ENCODE measurements at places on chromosomes 1 and 21.

- DNase-seq, result no peak
These were observed 46.0 kb downstream of the CEP350 start for GRCh38 chr1:180000575-180000974.

- no peak for DNase-seq
These were observed 65.2 kb upstream of the PRKACB start for GRCh38 chr1:84078842-84079202.

- DNase-seq, result no peak
These were observed 17.6 kb downstream of the CRB1 start for GRCh38 chr1:197285526-197286205.

- no peak for DNase-seq
These were observed 424 bp upstream of the PCNX2 start for GRCh38 chr1:233295975-233296322.

DNA sequence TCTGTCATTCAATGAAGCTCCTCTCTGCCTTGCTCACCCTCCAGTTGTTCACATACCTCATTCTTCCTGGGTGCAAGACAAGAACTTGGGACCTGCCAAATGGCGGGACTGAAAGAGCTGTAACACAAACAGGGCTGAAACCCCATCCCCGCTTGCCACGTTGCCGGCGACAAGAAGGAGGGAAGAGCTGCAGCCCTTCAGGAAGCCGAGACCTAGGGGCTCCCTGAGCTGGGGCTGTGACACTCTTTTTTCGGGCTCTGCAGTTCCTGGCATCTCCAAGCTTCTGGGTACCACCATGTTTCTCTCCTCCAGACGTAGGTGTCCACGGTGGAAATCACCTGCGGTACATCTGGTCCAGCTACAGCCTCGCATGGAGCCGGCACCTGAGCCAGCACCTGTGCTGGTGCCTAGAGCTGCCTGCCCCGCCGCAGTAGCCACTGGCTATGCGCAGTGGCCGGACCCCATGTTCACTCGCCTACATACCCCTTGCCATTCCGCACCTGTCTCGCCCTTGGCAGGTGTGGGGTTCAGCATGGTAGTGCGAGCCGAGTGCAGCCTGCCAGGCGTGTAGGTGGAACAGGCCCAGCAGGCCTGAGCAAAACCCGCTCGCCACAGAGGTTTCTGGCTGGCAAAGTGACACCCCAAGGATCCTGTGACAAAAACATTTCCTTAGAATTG is 367.0 kb upstream of the NEGR1 start:
- DNase-seq, result no peak

DNA sequence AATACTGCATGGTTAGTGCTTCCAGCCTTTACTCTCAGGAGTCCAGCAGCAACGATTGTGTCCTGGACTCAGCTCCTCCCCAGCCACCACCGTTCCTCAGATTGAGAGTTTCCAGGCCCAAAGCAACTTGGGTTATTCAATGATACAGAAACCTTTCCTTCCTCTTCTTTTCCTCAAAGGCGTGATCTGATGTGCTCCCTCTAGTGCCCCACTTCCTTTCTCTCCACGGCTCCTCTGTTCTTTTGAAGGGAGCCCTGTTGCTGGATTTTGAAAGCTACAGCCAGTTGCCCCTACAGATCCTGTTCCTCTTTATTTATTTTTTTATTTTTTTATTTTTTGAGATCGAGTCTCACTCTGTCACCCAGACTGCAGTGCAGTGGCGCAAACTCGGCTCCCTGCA is 14.1 kb downstream of the CRP start:
- no peak for DNase-seq

DNA sequence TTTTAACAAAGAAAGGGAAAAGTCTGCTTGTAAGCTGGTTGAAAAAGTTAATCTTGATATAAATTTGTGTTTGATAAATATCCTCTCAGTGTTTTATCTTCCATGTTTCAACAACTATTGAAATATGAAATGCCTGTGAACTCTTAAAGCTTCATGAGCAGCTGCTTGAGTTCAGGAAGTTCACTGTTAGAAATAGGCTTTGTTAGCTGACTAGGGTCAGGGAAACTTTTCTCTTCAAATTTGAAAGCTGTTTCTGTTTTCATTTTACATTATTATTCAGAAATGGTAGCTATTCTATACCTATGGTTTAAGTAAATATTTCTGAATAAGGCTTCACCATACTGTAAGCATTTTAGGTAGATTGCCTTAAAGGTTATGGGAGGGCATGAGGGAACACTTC is 191.7 kb downstream of the HS2ST1 start:
- no peak for DNase-seq

GRCh38 chr21:18954441-18954844 is 550.9 kb upstream of the TMPRSS15 start:
- DNase-seq, result no peak

DNA sequence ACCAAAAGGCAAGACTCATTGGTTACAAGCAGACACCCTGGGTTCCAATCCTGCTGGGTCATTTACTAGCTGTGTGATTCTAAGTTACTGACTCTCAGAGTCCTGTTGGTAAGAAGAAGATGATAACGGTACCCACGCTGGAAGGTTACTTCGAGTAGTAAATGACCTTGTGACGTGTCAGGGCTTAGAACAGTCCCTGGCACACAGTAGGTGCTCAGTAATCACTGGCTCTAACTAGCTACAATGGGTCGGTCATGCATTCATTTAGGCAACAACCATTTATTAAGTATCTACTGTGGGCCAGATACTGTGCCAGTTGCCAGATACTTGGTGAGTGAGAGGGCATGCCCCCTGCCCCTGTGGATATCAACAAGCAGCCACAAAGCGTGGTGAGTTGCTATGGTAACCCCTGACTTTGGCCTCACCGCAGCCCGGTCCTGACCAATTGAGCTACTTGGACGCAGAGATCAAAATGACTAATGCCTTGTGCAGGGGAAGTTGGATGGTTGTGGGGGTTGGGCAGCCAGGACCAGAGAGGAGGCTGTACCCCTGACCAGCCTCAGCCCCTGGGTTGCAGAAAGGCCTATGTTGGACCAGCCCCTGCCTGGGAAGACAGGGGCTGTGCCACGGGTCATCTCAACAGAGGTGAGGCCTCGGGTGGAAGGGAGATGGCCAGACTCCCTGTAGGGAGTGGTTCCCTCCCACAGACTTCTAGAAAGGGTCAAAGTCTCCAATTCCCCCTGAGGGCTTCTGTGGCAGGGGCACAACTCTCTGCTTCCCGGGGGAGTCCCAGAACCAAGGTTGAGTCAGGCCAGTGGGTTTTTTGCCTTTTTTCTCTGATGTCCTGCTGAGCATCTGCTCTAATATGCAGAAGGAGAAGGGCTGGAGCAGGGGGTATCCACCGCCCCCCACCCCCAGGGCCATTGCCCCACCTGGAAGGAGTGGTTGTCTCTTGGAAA is 16.0 kb downstream of the DHRS3 start:
- DNase-seq, result no peak

DNA sequence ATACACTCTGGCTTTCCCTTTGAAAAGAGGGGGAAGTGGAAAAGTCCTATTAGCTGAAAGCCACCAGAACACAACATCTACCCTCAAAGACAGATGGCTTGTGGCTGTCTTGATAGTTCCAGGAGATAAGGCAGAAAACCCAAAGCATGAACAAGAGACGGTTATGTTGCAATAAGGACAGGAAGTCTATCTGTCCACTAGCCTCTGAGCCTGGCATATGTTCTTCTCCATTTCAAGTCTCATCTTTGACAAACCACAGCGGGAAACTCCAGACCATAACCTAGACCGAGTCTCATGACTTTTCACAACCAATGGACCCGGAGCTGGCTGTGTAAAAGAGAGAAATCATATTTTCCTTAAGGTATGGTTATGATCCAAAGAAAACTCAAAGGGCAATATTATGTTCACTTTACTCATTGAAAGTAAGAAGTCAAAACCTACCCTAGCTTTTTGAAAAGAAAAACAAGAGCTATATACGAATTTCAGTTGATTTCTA is 33.8 kb downstream of the DUSP10 start:
- DNase-seq, result peak; percentile 9

GRCh38 chr1:8169364-8170058 is 143.4 kb upstream of the ERRFI1 start:
- DNase-seq, result peak; percentile 75

DNA sequence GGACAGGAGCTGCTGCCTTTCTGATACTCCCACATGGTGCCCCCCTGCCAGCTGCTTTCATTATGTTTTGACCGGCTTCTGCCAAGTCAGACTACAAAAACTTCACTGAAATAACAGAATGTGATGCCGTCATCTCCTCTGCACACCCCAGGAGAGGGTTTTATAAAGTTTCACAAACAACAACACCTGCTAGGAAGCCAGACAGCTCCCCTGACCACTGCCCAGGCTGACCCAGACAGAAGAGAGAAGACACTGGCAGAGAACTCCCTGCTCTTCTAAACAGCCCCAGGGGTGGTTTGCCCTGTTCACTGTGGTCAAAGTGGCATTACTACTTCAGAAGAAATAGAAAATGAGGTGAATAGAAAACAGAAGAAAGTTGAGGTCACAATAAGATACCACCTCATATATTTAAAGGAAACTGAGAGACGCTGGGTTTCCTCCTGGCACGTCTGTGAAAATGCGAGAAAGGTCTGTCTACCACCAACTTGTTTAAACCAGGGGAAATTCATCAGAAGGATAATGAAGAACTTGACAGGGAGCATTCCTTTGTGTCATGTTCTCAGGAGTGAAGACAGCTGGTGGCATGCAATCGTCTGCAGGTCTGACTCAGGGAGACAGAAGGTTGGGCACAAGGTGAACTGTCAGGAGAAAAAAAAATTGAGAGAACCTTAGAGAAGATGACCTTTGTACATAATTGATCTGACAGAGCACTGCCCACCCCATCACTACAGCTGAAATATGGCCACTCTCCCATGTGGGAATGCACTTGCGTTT is 119.0 kb upstream of the NFIA start:
- no peak for DNase-seq

- no peak for DNase-seq
These were observed 35.8 kb downstream of the IER5 start for GRCh38 chr1:181124291-181124751.

DNA sequence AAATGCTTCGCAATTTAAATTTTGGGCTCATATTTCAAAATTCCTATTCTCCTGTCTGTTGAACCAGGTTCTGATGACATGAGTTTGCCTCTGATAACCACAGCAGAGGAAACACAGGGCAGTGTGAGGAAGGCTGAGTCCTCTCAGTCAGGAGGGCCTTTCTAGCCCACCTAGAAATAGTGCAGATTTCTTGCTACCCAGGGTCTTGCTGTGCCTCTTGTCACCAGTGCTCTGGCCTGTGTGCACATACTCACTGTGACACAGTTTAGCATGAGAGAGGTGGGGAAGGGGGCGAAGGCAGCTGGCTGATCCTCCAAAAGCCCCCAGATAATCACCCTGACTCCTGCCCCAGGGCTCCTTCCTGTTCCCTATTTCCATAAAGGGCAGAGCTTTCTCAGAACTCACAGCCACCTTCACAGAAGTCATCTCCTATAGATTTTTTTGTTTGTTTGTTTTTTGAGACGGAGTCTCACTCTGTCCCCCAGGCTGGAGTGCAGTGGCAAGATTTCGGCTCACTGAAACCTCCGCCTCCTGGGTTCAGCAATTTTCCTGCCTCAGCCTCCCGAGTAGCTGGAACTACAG is 23.7 kb downstream of the ERRFI1 start:
- no peak for DNase-seq

DNA sequence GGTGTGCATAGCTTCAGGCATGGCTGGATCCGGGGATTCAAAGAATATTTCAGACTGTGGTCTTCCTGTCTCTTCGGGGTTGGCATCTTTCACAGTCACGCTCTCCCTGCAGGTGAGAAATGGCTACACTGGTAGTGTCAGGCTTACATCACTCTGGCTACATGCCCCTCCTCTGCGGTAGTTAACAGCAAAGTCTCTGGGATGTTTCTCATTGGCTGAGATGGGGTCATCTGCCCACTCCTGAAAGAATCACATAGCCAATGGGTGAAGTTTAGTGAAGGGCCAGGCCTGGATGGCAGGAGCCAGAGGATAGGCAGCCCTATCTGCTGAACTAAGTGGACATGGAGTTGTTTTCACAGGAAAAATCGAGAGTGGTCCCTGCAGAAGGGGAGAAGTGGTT is 356.5 kb downstream of the MATN1 start:
- peak; percentile 54 for DNase-seq

DNA sequence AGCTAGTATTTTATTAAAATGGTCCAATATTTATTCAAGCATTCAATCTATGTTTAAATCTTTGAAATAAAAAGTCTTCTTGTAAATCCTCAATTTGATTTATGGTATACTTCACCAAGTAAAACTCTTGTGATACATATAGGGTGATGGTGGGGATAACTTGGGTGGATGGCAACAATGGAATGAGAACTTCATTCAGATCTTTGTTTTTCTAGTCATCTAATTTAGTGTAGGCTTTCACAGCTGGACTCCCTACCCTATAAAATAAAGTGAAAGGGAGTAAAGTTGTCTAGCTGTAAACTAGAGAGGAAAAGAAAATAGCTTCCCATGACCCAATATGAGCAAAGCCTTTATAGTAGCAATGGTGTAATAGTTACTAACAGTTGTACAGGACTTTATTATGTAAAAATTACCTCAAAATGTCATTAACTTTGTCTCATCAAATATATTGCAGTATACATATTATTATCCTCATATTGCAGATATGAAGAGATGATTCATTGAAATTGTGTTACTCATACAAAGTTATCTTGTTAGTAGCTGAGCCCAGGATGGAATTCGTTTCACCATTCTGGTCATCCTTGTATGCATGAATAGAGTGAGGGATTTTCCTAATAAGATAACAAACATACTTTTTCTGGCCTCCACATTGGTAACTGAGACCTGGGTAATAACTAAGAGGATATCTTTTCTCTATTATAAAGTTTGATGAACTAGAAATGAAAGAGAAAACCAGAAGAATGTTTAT is 1377.7 kb upstream of the ADGRL4 start:
- DNase-seq, result no peak

- no peak for DNase-seq
These were observed 2.2 kb downstream of the LMO4 start for GRCh38 chr1:87330885-87331364.

- DNase-seq, result peak; percentile 92
These were observed 149.2 kb upstream of the JUN start for GRCh38 chr1:58932859-58933598.

- DNase-seq, result no peak
These were observed 324.6 kb upstream of the CHRM3 start for GRCh38 chr1:239061770-239062169.

- no peak for DNase-seq
These were observed 43.2 kb downstream of the KIF26B start for GRCh38 chr1:245197911-245198379.

DNA sequence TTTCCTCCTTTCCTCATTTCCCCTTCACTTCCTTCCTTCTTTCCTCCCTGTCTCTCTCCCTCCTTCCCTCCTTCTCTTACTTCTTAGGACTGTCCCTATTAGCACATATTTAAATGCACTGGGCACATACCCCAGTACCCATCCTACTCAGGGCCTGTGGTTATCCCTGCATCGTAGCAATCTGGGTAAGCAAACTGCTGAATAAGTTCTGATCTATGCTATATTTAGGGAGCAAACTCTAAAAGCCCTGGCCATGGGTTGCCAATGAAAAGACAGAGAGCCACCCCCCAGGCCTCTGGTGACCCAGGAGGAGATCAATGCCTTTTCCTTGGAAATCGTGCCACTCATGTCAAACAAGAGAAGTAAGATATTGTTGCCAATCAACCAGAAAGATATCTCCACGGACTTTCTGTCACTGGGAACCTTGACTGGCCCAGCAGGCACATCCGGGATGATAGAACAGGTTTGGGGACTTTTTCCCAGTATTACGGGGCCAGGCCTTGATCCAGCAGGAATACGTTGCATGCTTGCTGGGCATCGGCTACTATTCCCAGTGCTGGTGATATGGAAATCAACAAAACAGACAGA is 5.4 kb downstream of the FAM3B start:
- no peak for DNase-seq

GRCh38 chr21:37001441-37001840 is 5.1 kb upstream of the RIPPLY3 start:
- no peak for DNase-seq

- no peak for DNase-seq
These were observed 124.7 kb upstream of the WNT4 start for GRCh38 chr1:22267413-22268175.

All from SHP77 (cell line).